ENCODE measurements at places on chromosomes 4 and X. TPM values are rescaled to one million over a fixed set of nuclear protein-coding genes. Genes with fewer than 3 reads are reported as not detected.

Gene NOX1
- total RNA-seq: not detected

Gene CABS1
- not detected for total RNA-seq

Gene MAGEB16
- not detected for total RNA-seq

Gene CENPU
- 1.6 TPM for total RNA-seq

Gene C4orf36
- not detected for total RNA-seq

Gene MAGEA3
- total RNA-seq: not detected

Gene RHOH
- 0.70 TPM for total RNA-seq

Gene TEX13C
- not detected for total RNA-seq

Gene ERVMER34-1
- total RNA-seq: not detected

Gene SRPX2
- total RNA-seq: 3.6 TPM

Gene TCEAL9
- total RNA-seq: 4.0 TPM

Gene RCHY1
- total RNA-seq: 11.7 TPM

Gene PDLIM3
- 1.7 TPM for total RNA-seq

Gene MTNR1A
- not detected for total RNA-seq

Gene CYP4V2
- 103 TPM for total RNA-seq

Gene HDX
- total RNA-seq: 0.73 TPM

Gene KLF3
- total RNA-seq: 28.6 TPM

- DNase-seq: no peak
Measured at GRCh38 chr4:53906606-53907190, 157.7 kb downstream of the CHIC2 start.

DNA sequence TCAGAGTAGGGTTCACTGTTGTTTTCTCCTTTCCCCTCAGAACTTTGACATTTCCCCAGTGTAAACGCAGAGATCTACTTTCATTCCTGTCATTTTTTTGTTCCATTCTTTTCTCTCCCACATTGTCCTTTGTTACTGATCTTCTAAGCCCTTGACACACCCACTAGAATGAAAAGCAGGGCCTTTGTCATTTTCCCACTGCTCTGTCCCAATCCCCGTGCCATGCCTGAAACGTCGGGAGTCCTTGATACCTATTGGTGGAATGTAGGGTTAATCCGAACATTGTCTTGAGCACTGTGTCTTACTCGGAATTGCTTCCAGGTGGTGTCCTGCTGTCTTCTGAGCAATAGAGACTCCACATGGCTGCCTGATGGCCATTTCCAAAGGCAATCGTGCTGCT lies 887.1 kb upstream of the FRG1 start:
- DNase-seq: no peak

- no peak for DNase-seq
Measured at GRCh38 chr4:186699881-186700397, 23.7 kb downstream of the FAT1 start.

DNA sequence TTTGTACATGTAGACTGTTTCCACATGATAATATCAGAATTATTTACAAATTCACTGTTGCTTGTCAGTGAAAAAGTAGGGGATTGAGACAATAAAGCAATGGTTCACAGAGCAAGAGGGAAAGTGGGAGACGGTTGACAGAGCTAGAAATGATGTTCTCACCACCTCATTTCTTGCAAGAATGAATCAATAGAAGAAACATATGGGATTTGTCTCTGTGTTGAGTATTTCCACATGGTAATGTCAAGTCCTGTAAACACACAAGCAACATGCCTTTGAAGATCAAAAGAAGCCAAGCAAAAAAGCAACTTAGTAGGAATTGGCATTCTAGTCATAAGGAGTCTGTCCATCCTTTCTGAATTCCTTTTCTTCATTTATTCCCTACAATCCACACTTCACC lies 1806.6 kb upstream of the AGA start:
- no peak for DNase-seq

GRCh38 chr4:6332042-6332668 lies 62.5 kb downstream of the WFS1 start:
- DNase-seq: no peak

GRCh38 chrX:14932136-14932535 lies 58.9 kb downstream of the MOSPD2 start:
- DNase-seq: no peak

- no peak for DNase-seq
Measured at GRCh38 chr4:163562496-163562895, 68.0 kb downstream of the TMA16 start.

- DNase-seq: no peak
Measured at GRCh38 chrX:132031867-132032266, 8.8 kb downstream of the STK26 start.

DNA sequence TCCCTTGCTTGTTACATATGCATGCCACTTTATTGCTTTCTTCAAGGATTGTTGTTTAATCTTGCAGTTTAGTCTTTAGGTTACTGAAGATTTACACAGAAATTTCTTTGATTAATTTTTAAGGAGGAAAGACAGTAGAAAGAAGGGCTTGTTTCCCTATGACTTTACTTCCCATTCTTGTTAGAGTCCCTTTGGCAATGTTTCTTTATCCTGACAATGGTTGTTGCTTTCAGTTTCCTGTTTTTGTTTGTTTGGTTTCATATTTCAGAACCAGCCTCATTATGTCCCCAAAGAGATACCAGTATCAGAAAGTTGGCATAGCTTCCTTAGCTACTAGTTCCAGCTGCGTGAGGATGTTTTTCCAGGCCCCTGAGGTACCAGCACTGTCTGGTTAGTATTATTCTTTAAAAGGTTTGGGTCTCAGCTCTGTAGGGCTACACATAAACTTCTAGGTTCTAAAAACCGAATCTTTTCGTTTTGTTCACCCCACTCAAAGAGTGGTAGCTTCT lies 61.3 kb upstream of the UNC5C start:
- DNase-seq: no peak

DNA sequence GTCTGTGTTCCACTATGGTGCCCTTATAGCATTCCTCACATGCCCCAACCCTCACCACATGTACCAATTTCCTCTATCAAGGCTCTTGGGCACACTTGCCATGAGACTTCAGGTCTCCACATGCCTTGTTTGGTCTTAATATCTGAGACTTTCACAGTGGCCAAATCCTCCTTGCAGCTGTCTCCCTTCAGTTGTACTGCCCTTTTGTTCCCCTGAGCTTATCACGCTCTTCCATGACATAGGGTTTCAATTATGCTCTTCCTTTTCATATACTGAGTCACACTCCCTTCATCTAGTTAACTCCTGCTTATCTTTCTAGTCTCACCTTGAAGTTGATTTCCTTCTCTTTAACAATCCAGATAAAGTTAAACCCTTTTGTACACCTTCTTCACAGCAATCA lies 212.9 kb downstream of the PDHA2 start:
- no peak for DNase-seq

- no peak for DNase-seq
Measured at GRCh38 chr4:53512608-53513007, 78.7 kb downstream of the LNX1 start.

- DNase-seq: peak; percentile 58
Measured at GRCh38 chr4:184895012-184895695, 69.4 kb upstream of the ACSL1 start.

- no peak for DNase-seq
Measured at GRCh38 chr4:40710484-40711254, 39.1 kb upstream of the NSUN7 start.

GRCh38 chr4:114980932-114981708 lies 132.3 kb downstream of the NDST4 start:
- DNase-seq: no peak

DNA sequence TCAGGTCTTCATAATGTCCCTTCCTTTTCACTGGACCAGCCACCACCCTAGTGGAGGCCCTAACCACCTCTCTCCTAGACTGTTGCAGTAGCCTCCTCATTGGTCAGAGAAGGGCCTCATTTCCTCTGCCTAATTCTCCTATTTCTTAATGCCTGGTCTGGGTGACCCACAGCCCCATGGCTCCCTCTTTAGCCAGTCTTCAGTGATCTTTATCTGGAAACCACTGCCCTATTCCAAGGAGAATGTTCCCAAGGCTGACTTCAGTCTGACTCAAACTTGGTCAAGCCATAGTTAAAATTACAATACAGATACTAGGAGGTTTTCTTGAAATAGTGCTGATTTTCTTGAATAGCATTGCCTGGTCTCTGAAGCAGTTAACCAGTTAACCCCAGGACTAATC lies 53.6 kb upstream of the PRPS1 start:
- no peak for DNase-seq

DNA sequence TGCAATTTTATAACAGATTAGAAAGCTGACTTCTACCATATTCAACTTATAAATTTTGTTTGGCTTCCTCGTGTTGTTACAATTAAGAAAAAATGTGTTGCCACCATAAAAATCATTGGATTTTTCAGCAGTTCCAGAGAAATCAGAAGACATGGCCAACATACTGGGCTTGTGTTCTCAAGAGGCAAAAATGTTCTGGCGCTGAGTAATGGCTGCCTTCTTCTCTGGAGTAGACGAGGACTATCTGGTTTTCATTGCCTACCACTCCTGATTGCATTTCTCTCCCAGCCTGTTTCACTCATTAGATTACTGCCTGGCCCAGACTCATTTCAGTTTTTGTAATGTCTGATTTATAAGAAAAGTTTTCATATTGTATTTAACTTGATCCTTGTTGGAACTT lies 122.3 kb downstream of the ARHGAP10 start:
- DNase-seq: no peak

- no peak for DNase-seq
Measured at GRCh38 chr4:98565681-98566301, 92.6 kb downstream of the TSPAN5 start.

DNA sequence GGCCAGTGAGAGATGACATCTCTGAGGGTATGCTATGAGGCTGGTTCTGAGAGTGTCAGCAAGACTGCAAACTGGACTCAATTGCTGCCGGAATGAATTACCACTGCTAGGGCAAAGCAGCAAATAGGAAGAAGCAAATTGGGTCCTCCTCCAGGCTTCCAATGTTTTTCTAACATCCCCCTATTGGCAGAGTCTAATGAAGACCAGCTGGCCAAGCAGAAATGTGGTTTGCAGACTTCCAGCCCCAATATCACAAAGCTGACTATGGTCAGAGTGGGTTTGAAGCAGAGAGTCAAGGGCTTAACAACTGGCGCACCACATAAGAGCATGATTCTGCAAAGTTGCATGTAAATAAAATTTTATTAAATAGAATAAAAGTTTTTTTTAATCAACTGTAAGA lies 225.4 kb upstream of the GLRA2 start:
- DNase-seq: no peak

DNA sequence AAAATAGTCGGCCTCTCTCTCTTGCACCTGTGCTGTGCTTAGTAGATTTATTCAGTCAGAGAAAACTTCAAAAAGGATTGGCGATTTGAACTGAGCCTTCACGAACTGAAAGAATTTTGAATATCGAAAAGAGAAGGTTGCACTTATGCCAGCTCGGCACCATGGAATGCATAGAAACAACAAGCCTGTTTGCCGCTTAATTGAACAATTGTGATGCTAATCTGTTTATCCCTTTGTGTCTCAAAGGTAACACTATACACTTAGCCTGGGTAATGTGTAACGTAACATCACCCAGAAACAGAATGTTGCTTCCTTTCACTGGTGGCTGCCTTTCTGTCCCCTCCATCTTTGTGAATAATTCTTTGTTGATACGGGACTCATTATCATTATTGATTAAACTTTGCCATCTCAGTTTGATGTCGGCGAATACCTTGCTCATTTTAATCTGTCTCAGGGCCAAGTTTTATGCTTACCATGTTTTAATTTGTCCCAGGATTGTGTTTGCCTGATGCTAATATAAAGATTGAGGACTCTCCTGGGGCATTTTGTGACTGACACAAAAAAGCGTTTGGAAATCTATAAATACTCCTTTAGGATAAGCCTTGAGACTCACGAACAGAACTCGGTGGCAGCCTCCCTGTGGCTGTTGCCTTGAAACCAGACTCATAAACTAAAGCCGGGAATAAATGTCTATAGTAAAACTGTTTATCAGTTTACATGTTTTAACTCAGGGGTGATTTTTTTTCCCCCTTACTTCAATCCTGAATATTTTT lies 400.5 kb downstream of the RAPGEF2 start:
- DNase-seq: no peak

- DNase-seq: no peak
Measured at GRCh38 chr4:93199492-93199891, 629.1 kb upstream of the ATOH1 start.

- no peak for DNase-seq
Measured at GRCh38 chr4:147479376-147479775, 1.5 kb upstream of the EDNRA start.

DNA sequence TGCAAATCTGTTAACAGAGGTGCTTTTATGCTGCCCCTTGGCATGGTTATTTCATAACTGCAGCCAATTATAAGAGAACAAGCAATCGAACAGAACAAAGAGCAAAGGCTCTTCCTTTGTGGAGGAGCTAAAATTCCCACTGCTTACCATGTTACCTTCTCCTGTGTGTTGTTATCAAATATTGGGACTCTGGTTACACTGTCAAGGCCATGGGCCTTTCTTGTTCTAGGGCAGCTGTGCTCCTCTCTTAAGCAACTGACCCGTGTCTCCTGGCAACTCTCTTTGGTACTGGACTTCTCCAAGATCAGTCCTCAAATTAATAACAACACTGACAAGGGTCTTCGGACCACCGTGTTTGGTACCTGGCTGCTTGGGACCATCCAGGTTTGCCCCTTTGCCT lies 12.1 kb upstream of the OPN1LW start:
- DNase-seq: no peak

- no peak for DNase-seq
Measured at GRCh38 chr4:26135331-26135730, 185.5 kb upstream of the RBPJ start.

- DNase-seq: no peak
Measured at GRCh38 chr4:17189401-17189720, 290.9 kb upstream of the LDB2 start.

GRCh38 chrX:101999644-102000539 lies 68.1 kb upstream of the ZMAT1 start:
- DNase-seq: no peak

DNA sequence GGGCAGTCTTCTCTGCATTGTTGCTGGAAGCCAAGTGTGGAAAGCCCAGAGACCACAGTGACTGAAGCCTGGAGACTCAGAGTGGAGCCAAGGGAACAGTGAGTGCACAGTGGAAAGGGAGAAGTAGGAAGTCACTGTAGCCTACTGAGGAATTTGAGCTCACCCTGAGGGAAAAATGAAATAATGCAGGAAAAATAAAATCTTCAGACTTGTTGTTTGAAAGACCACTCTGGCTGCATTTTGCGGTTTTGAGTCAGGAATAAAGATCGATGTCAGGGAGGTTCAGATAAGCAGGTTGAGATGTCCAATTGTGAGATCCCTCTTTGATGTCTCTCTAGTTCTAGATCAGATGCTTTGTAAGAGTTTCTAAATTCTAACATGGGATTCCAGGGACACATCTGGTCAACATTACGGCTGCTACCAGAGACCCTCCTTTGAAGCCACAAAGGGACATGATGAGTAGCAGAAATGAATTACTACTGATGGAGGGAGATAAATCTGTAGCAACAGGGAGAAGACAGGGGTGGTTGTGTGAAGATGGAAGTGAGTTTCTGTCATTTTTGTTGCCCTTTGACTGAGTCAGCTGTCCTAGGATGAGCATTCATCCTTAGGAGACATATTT lies 8.4 kb downstream of the ADH4 start:
- DNase-seq: no peak

All from left lobe of liver (tissue), 2 donors.